ENCODE measurements at places on chromosomes 4 and X.

DNA sequence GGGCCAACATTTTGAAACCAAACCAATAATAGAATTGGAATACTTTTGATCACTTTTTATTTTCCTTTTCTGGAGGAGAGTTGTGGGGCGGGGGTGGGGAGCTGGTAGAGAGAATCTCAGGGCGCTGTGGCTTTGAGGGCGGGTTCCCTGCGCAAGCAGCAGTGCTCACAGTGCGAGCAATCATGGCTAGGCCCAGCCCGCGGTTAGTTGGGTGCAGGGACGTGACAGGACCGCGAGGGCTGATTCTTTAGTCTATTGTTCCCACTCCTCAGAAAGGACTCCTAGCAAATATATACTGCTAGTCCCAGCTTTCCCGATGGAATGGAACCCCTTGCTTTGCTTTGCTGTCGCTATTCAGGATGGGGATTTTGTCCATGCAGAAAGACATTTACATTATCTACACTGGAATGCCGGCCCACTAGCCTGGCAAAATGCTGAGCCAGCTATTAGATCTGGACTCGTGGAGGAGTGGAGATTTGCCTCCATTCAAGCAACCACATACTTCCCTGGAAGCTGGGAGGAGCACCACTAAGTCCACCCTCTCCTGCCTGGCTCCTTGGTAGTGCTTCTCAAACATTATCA, 23.9 kb upstream of the APLN start:
- DNase-seq: peak; percentile 28

GRCh38 chrX:81195712-81196111, 6.0 kb downstream of the HMGN5 start:
- DNase-seq: peak; percentile 51

GRCh38 chr4:103075894-103076746, 441 bp downstream of the SLC9B2 start:
- peak; percentile 37 for DNase-seq

DNA sequence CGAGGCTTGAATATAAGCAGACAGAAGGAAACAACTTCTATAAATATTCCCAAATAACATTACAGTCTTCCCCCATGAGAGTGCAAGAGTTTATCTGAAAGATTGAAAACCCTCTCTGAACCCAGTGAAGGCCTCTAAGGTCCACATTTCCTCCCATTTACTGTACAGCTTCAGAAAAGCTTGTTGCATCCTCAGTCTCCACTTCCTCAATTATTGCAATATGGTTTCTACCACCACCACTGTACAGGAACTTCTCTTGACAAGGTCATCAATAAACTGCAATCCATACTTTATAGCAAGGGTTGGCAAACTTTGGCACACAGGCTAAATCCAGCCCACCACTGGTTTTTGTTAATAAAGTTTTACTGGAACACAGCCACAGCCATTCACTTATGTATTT, 239.0 kb downstream of the THOC2 start:
- no peak for DNase-seq

DNA sequence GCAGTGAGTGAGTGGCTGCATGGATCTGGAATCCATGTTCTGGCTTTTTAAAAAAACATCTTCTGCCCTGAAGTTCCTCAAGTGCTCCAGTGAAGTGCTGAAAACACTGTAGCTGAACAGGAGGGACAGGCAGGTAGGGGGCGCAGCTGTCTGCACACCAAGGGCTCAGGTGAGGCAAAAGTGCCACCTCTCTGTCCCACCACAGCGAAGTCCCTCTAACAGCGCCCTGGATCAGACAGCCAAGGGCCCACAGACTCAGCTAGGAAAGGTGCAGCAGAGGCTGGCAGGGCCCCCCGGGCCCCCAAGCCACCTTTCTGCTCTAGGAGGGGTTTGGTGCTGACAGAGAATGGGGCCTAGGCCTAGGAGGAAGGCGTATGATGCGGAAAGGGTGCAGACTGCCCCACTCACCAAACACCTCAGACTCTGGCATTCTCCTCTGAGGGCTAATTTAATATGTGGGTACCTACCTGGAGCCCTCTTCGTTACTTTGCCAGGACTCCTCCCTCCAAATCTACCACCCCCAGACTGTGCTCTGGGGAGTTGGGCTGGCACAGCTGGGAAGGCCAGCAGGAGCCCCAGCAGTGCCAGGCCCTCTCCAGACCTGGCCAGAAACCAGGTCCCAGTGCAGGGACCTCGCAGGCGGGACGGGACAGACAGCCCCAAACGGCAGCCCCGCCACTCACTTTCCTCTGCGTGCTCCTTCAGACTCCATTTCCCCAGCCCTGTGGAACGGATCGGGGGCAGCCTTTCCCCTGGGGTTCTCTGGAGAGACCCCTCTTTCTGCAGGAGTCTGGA, 73.7 kb downstream of the ENPP6 start:
- no peak for DNase-seq

DNA sequence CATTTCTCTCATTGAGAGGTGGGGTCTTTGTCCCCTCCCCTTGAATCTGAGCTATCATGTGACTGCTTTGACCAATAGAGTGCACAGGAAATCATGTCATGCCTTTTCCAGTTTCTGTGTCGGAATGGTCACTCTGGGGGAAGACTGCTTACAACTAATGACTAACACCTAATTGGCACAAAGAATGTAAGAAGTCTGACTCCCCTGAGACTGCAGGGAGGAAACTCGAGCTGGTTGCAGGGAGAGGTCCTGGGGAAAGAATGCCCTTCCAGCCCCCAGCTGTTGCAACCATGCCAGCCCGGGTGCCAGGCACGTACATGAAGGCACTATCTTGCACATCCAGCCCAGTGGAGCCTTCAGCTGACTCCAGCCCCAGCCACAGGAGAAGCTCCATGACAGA, 254.2 kb downstream of the DHX15 start:
- DNase-seq: no peak

DNA sequence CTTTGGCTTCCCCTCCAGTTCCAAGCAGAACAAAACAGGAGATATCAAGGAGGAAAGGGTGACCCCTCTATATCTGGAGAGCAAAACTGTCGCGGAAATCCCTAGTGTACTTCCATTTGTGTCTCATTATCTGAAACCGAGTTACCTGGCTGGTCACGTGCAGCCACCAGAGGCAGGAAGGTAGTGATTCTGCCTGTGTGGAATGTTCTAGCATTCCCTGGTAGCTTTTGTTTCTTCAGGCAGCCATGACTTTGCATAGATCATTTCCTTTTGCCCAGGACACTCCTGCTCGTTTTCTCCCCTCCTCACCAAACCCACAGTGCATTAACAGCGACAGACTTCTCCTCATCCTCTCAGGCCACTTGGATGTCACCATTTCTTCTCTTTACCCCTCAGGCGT, 107.9 kb downstream of the PTTG2 start:
- no peak for DNase-seq

GRCh38 chr4:54213761-54214160, 15.3 kb upstream of the PDGFRA start:
- no peak for DNase-seq

DNA sequence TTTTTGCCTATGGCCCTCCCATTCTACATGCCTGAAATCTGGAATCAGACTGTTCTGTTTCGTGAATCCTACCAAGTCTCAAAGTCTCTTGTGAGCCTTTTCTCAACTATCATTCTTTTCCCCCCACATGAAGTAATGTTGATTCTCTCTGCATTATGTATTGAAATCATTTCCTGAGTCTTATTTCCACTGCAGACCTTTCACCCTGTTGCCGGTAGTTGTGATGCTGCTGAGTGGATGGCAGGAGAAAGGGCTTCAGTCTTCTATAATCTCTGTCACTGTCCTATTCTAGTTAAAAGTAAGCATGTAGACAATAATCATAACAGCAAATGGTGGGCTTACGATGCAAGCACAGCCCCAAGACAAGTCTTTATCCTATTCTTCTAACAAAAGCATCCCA, 75.0 kb downstream of the TBC1D9 start:
- DNase-seq: no peak

DNA sequence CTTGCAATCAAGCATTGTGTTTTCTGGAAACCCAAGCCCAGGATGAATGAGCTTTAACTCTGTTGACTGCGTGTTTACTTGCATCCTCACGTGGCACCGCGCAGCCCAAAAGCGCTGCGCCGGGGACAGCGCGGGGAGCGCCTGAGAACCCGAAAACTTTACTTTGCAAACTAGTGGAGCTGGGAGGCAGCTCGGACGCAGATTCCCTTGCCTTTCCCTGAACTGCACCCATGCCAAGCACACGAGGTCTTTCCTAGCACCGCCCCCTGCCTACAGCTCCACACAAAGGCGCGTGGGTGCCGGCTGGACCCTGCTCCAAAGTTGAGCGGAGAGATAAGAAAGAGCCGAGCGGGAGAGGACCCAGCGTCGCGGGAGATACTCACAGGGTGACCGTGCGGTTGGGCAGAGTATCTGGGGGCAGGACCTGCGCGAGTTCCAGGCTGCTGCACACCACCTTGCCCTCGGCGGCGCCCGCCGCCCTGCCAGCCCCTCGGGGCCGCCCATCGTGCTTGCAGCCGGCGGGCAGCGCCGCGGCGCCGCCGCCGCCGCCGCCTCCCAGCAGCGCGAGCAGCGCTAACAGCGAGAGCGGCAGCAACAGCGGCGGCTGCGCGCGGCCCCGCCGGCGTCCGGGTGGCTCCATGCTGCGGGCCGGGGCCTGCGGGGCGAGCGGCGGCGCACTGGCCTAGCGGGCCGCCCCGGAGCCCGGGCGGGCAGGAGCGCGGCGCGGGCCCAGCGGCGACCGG, 550 bp downstream of the ADGRA3 start:
- no peak for DNase-seq

DNA sequence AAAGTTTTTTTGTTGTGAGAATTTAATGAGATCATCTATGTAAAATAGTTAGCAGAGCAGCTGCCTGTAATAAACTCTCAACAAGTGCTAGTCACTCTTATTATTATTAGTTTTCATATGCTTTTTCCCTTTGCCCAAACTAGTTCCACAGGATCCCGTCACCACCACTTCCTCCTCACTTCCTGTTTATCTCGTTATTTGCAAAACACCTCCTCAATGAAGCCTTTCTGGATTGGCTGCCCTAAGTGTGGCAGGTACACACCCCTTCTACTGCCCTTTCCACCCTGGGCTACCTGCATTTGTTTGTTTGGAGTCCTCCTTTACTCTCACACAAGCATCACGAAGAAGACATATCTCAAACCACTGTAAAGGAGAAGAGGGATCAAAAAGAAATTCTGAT, 54.4 kb upstream of the KLF3 start:
- DNase-seq: no peak

GRCh38 chrX:106692425-106693065, 34.0 kb upstream of the RNF128 start:
- no peak for DNase-seq

DNA sequence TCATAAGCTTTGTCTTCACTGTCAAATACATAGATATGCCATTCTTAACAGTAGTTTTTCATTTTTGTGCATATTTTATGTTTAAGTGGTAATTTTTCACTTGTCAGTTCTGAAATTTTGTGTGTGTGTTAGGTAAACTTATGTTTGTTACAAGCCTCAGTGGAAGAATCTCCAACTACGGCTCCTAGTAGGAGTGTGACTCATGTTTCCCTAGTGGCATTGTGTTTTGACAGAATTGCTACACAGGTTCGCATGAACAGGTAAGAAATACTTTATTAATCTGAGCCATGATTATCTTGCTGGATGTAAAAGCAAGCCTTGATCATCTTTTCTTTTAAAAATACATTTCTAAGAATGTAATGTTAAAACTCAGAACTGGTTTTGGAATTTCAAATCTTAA, 94.4 kb downstream of the BLTP1 start:
- no peak for DNase-seq

- DNase-seq: peak; percentile 4
Measured at GRCh38 chr4:112704991-112705845, 68.3 kb downstream of the LARP7 start.

- no peak for DNase-seq
Measured at GRCh38 chr4:169231647-169232262, 39.0 kb downstream of the SH3RF1 start.

DNA sequence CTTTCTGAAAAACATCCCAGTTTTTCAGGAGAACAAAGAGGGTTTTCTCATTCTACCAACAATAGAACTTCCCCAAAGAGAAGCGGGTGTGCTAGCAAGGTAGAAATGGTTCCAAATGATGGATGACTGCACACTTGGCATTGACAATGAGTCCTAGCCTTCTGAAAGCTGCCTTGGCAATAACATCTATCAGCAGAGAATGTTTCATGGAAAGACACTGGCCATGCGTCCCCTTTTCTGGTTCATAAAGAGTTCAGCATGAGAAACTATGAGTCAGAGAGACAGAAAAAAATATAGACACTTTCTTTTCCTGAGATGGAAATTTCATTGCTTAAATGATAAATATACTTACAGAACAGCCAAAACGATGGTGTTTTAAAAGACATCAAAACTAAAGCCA, 236.9 kb upstream of the PRKX start:
- no peak for DNase-seq

DNA sequence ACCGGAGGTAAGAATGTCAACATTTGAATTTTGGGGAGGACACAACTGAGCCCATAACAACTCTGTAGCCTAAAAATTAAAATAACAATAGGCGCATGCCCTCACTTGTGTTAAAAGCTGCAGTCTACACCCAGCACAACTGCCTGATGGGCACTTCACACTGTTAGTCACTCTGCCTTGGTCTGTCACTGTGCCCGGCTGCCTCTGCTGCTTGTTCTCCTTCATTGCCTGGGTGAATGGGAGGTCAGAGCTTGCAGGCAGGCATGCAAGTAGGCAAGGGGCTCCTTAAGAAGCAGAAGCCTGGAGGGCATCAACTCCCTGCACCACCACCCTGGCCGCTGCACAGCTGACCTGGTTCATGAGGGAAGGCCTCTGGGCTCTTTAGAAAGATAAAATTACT, 374.8 kb downstream of the MID1IP1 start:
- DNase-seq: no peak

DNA sequence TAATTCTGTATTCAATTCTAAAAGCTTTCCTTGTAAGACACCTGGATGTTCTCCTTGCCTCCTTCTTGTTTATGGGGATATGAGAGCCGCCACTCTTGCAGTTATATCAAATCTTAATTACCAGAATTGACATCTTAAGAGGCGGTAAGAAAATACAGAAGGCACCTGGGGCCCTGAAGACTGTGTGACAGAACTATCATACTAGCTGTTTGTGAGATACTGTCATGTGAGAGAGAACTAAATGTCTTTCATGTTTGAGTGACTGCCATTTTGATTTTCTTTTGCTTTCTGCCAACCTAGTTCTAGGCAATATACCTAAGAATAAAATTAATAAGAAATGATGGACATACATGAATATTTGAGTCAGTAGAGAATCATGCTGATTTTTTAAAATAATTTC, 340.2 kb upstream of the SMIM31 start:
- no peak for DNase-seq

- no peak for DNase-seq
Measured at GRCh38 chr4:56250776-56251175, 136.5 kb downstream of the AASDH start.

DNA sequence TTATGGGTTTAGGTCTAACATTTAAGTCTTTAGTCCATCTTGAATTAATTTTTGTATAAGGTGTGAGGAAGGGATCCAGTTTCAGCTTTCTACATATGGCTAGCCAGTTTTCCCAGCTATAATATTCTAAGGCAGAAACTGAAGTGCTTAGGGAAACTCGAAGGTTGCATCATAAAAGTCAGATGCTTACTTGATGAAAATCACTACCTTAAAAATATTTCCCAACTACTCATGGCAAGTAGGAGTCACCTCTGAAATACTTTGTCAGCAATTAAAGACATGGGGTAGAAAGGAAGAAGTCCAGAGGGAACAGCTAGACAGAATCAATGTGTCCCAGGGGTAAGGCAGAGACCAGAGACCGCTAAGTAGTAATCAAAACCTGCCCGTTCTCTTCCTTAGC, 6.3 kb upstream of the AP1S2 start:
- DNase-seq: no peak
